ENCODE measurements at places on chromosomes 13 and 19.
A peak's percentile ranks its signal among the peaks of the same experiment; 100 is the strongest.

GRCh38 chr13:38415233-38415632 lies 65.6 kb downstream of the UFM1 start:
- no peak for DNase-seq

- no peak for DNase-seq
Measured at GRCh38 chr19:28694812-28695211, 518.1 kb downstream of the UQCRFS1 start.

DNA sequence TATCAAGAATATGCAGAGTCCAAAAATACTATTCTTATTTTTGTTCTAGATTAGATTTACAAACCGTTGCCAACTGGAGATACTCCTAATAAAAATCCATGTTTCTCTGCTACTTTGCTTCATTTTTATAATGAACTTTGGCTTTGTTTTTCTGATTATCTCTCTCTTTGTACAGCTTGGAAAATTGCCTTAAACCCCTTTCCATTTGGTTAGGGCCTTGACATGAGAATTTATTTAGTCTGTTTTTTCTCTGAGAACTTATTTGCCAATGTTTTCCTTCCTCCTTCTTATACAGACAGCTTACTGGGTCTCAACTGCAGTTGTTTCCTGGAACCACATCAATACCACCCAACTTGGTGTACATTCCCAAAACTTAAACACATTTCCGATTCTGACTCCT lies 555.4 kb downstream of the SLITRK6 start:
- DNase-seq, result no peak

DNA sequence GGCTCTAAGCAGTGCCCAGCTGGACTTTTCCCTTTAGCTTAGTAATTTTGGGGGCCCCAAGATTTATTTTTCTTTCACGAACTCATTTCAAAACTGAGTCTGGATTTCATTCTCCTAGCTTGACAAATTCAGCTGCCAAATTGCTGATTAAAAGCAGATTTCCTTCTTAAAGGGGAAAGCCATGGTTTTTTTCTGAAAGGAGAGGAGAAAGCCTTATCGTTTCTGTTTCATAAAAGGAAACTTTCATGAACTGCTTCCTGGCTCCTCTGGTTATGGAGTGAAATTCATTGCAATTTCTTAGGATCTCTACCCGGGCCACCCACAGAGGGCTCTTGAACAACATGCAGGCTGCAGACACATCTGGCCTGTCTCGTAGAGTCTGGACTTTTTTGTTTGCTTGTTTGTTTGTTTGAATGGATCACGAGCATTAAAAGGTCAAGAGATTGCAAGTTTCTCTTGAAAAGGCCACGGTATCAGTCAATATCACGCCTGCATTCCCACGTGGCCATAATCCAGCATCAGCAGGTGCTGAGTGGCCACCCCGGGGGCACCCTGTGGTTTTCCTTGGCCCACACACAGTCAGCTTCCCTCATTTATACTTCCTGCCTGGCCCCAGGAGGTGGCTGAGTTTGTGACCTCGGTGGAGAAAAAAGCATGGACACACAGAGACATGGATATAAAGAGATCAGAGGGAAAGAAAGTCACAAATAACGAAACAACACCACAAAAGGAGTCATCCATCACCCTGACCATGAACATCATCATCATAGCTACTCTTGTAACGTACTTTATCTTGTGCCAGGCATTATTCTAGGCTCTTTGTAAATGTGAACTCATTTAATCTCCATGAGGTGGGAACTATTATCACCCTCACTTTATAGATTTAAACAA lies 10.5 kb upstream of the KLK4 start:
- DNase-seq, result no peak

DNA sequence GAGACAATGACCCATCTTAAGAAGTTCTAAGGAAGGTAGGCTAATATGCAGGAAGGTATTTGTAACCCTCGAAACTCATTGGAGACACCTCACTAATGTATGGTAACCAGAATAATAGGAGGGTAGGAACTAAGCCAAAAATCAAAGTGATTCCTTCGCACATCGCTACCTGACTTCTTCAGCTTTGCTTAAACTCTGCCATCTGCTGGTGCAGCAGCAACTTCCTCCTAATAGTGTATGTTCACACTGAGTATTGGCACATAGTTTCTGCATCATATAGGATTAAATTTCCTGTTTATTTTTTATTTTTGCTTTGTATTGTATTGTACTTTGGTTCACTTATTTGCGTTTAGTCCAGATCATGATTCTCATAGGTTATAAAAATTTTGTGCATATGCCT lies 676.2 kb downstream of the GPC5 start:
- DNase-seq, result no peak

DNA sequence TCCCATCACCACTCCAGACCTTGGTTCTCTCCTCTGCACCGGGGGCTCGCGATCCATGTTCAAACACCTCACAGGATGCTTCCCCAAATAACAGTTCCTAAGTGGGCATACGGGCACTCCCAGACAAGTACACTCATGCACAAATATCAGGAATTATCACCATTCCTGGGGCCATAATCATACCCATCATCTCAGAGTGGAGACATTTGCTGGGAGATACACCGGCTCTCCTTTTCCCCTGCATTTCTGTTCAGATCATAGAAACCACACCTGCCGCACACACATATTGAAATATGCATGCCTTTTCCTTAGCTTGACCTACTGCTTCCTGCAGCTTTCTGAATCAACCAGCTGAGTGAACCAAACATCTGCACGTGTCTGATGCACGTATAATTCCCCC lies 33.9 kb upstream of the MBNL2 start:
- DNase-seq, result no peak

DNA sequence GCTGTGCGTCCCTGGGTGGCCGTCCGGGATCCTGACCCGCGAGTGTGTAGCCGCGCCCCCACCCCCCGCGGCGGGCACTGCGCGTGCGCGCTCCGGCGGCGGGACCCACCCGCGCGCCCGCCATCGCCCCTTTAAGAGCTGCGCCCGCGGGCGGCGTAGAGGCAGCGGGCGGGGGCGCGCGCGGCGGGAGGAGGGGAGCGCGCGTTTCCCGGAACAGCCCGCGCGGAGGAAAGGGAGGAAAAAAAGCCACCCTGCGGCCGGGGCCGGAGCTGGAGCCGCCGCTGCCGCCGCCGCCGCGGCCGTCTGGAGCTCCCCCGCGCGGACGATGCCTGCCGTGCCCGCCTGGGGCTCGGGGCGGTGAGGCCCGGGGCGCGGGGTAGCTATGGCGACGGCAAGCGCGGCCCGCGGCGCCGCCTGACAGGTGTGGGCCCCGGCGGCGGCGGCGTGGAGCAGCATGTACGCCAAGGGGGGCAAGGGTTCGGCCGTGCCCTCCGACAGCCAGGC lies at the start of gene SSBP4:
SSBP4 (plus strand) TSS at position 204 of the 504 bp plus-strand sequence; CDS start at position 455, 251 bp downstream.
- peak; percentile 62 for DNase-seq

GRCh38 chr13:89205856-89206520 lies 1534.8 kb downstream of the SLITRK5 start:
- no peak for DNase-seq

GRCh38 chr13:95536632-95537241 lies 15.8 kb upstream of the CLDN10 start:
- no peak for DNase-seq

- no peak for DNase-seq
Measured at GRCh38 chr13:75256922-75257321, 225.0 kb downstream of the TBC1D4 start.

- no peak for DNase-seq
Measured at GRCh38 chr13:113544071-113544891, 40.3 kb upstream of the TFDP1 start.

- no peak for DNase-seq
Measured at GRCh38 chr13:112626761-112627160, 38.8 kb upstream of the TUBGCP3 start.

- peak; percentile 21 for DNase-seq
Measured at GRCh38 chr19:34963573-34964406, at the start of gene ZNF792. Gene ZNF792 (minus strand): TSS chr19:34964229. CDS start chr19:34963662, 567 bp downstream.
